ENCODE measurements at places on chromosomes 5 and 9.

DNA sequence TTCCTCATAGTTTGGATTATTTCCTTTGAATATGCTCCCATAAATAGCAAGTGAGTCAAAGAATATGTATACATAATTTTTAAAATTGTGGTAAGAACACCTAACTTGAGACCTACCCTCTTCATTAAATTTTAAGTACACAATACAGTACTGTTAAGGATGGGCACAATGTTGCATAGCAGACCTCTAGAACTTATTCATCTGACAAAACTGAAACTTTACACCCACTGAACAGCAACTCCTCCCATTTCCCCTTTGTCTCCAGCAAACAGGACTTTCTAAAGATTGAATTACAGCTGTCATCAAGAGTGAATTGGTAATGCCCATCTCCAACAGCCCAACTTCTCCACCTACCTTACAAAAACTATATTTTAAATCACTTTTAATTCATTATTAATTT, 388.9 kb downstream of the HTR1A start:
- no peak for DNase-seq

DNA sequence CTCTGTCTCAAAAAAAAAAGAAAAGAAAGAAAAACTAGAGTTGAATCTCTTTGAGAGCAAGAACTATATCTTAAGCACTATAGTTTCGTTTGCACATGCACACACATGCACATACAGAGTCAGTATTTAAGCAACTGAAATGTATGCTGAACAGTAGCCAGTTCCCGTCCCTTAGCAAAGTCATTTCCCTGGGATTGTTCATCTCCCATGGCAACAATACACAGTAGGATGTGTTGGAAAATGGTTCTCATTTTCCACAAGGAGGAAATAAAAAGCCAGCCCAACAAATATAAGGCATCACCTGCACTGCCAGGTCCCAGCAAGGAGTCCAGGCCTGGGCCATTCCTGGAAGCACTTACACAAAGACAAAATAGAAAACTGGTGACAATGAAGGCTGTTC, 4.2 kb upstream of the ZNF346 start:
- no peak for DNase-seq

DNA sequence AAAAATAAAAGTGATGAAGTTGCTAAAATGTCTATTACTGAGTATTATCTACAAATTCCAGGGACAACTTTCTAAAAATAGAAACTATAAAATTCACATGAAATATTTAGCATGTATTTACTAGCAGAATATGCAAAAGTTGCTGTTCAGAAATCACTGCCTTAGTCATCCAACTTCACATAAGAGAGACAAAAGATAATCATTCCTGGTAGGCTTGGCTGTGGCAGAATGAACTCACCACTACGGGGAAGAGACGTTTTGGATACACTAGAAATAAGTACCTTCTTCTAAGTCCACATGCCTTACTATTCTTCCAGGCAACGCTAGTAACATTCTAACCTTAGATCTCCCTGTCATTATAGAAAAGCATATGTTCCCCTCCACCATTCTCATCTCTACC, 272.2 kb downstream of the BNC2 start:
- no peak for DNase-seq

- DNase-seq = no peak
Observed at GRCh38 chr5:165173651-165174050, 1668.2 kb downstream of the MAT2B start.

DNA sequence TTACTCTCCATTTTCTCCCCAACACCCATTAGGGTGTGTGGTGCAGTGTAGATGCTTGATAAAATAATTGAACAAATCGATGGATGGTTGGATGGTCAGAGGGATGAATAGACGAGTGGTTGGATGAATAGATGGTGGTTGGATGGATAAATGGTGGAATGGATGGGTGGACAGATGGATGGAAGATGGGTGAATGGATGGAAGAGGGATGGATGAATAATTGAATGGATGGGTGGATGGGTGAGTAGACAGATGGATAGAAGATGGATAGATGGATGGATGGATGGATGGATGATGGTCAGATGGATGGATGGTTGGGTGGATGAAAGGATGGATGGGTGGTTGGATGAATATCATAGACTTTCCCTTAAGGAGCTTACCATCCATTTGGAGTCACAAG, 95.0 kb upstream of the BOD1 start:
- DNase-seq = no peak

DNA sequence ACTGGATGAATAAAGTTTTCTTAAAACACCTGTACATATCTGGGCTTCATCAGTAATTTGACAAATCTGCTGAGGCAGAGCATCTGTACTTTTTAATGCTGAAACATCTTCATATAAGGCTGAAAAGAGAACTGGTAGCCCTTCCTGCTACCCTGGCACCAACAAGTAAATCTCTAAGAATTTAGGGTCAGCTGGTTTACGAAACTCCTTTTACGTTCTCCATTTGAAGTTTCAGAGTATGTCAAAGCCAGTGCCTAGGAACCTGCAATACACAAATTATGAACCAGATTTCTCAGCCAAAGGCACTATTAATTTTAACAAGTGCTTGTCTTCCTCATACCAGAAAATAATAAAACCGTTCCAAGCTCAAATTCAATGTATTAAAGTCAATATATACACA, 3.8 kb downstream of the ZFAND5 start:
- DNase-seq = no peak

- DNase-seq = no peak
Observed at GRCh38 chr9:128927731-128928411, 7.1 kb downstream of the PHYHD1 start.

- peak; percentile 90 for DNase-seq
Observed at GRCh38 chr9:86126998-86127972, 27.9 kb upstream of the GOLM1 start.

GRCh38 chr9:92612292-92612691, 57.6 kb downstream of the IPPK start:
- no peak for DNase-seq

GRCh38 chr5:91212714-91213092, 170.4 kb downstream of the ARRDC3 start:
- peak; percentile 69 for DNase-seq

DNA sequence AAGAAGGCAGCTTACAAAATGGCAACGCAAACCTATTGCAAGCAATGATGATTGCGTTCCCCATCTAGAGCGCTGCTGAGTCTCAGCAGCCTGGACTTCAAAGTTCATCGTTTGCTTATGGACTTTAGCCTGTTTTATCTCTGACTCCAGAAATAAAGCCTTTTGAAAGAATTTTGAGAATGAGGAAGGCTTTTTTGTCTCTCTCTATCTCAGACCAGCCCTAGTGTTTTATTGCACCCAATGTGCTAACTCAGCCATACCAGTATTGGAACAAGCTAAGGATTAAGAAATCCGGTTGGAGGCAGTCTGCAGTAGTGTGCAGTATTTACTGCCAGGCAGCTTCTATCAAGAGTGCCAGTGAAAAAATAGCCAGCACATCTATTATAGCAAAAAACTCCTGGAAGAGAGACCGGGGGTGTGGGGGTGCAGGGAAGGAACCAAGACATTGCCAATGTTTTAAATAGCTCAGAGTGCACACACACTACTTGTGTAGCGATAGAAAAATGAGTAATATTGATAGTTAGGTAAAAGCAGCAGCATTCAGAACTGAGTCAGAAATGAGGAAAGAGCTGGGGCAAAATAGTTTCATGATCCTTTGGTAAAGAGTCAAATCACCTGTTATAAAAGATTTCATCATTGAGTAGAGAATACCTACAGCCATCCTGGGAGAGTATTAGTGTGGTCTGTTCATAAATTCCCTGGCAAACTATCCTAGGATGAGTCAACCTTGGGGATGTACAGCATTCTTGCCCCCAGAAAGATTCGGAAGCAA, 219.0 kb downstream of the ZNF608 start:
- DNase-seq = no peak

GRCh38 chr9:136237486-136238341, 7.9 kb downstream of the QSOX2 start:
- no peak for DNase-seq

- no peak for DNase-seq
Observed at GRCh38 chr5:154829181-154829588, 21.2 kb downstream of the FAXDC2 start.

- no peak for DNase-seq
Observed at GRCh38 chr9:69965416-69966145, 78.1 kb upstream of the MAMDC2 start.

DNA sequence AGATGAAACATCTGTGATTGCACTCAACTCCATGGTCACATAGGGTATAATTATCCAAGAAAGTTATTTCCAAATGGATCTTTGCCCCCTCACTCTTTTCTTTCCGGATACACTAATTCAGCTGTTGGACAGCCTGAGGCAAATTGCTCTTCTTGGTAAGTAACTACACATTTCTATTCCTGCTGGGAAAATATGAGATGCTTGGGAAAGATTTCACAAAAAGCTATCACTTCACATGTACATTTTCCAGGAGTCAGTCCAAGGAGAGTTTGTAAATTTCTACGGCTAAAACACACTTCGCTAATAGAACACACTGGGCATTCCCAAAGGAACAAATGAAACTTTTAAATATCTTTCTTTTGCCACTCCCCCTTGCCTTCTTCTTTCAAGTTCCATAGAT, 123.0 kb upstream of the GRIA1 start:
- no peak for DNase-seq

DNA sequence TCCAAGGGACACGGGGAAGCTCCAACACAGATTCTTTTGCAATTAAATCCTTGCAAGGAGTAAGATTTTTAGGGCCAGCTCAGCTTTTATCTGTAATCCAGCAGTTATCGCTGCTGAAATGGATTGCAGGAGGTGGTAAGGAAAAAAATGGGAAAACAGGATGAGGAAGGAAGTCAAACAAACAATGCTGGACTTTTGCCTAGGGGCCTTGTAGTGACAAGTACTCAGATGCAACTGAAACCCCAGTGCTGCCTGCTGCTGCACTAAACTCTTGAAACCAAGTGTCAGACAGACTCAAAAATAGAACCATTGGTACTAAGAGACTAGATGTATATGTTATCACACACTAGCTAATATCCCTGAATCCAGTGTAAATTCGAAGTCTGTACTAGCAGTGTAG, 309.2 kb downstream of the CTNND2 start:
- no peak for DNase-seq

DNA sequence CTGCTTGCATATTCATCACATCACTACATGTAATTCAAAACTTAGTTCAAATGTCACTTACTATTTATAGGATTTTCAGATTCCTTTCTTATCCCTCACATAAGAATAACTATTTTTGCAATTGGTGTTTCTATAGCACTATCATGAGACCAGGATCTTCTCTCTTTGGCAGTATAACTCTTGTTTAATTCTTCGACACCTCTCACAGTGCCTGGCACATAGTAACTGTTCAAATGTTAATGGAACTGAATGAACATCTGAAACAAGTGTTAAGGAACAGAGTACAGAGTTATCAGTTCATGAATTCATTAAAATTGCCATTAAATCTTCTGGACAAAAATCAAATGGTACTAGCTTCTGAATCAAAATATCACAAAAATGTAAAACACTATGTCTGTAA, 40.0 kb downstream of the FBXL17 start:
- DNase-seq = no peak

- DNase-seq = no peak
Observed at GRCh38 chr9:114981063-114981462, 50.7 kb upstream of the TNFSF8 start.

DNA sequence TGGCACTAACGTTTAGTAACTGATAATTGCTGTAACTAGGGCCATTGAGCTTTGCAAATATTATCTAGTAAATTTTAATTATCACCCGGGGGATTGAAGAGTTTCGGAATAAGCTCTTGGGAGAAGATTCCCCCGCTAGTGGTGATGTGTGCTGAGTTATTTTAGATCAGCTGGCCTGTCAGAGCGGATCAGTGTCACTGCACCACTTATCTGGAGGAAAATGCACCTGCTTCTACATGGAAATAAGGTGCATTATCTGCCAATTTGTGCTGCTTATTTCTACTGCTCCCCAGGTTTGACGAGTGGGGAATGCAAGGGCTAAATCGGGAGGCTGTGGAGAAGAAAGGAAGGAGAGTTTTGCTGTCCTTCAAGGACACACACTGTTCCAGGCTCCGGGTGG, 518.6 kb downstream of the TLE4 start:
- no peak for DNase-seq

DNA sequence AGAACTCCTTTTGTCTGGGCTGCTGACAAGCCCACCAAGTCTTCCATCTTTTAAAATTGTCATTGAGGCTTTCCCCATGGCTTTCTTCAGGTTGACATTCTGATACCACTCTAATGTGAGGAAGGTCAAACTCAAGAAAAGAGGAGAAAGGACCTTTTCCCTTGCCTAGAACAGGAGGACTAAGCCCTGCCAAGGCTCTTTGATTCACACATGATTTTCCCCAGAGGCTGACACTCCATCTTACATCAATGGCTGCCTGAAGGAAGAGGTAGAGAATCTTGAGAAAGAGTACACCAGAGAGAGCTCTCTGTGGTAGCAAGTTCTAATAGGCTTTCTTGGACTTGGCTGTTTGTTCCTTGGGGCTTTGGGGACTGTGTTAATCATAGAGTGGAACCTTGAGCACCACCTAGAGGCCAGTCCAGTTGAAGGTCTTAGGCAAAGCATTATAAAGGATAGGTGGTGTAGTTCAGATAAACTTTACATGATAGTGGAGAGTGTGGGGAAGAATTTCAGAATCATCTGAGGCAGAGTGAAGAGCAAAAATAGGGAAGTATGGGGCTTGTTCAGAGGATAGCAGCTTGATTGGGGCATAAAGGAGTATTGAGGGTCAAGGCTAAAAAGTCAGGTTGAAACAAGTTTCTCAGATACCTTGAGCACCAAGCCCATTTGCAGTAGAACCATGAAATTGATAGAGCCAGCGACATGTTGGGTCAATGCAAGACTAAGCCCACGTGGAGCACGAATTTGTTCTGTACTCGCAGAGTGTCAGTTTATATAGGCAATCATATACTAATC, 36.7 kb downstream of the NDFIP1 start:
- peak; percentile 6 for DNase-seq

- DNase-seq = no peak
Observed at GRCh38 chr9:89000371-89000781, 9.1 kb downstream of the S1PR3 start.

DNA sequence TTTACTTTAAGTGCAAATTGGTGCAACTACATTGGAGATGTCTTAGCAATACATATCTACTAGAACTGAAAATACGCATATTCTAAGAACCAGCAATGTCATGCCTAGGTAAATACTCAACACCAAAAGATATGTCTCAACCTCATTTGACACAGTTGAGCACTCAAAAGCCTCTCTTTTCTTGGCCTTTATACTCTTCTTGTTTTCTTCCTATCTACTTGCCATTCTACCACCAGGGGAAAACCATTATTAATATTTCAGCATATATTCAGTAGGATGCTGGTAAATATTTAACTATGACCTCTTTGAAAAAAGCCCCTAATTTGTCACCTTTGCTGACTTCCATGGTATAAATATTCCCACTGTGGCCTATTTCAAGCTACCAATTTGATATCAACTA, 443.8 kb downstream of the LRRC70 start:
- no peak for DNase-seq

GRCh38 chr9:129323999-129324553, 146.0 kb upstream of the IER5L start:
- no peak for DNase-seq

GRCh38 chr5:67106626-67107342, 89.8 kb downstream of the CD180 start:
- DNase-seq = no peak

- no peak for DNase-seq
Observed at GRCh38 chr9:108105885-108106284, 616.3 kb upstream of the KLF4 start.
